ENCODE measurements at places on chromosomes 7 and 10.
A peak's percentile ranks its signal among the peaks of the same experiment; 100 is the strongest.

DNA sequence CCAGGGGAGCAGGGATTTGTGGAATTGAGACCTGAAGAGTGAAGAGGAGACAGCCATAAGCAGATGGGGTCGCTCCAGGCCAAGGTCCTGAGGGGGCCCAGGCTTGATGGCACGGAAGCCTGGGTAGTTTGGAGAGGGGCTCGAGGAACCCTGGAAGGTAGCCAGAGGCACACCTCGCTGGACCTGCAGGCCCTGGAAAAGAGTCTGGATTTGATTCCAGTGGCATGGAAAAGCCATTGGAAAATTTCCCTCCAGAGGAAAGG is 31.8 kb downstream of the CXCL12 start:
- no peak for DNase-seq

DNA sequence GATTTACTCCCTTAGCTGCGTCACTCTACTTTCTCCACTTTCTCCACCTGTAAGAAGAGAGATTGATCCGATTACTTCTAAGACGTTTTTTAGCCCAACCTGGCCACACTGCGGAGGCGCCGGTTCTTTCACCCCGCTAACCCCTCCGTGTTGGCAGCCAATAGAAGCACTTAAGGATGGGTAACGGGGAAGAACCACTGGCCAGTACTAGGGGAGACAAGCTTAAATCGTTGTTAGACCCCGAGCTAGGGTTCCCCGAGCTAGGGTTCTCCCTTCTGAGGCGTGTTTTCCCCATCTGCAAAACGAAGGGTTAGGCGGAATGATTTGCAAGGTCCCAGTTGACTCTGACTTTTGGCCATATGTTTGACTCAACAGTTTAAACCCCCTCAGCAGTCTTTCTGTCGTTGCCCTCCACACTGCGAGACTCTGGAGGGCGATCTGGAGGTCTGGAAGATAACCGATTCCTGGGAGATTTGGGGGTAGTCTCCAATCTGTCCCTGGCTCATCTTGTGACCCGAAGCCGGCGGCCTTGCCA is 644 bp downstream of the UMAD1 start:
- no peak for DNase-seq

GRCh38 chr10:88293073-88293472 is 290.0 kb downstream of the RNLS start:
- DNase-seq = no peak

DNA sequence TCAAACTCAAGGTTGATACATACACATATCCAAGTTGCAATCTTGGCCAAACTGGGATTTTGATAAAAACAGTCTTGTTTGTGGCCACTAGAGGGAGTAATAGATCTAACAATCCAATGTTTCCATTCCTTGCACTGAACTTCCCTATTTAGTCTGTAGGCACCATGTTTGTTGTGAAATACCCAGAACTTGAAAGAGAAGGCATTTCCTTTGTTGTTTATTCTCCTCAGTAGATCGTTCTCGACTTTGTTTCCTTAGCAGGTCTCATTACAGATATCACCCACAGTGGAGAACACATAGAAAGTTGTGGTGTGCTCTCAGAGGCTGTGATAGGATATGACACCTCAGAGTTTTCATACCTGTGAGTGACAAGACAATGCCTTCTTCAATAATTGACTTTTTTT is 70.3 kb upstream of the MXI1 start:
- DNase-seq = peak; percentile 43

DNA sequence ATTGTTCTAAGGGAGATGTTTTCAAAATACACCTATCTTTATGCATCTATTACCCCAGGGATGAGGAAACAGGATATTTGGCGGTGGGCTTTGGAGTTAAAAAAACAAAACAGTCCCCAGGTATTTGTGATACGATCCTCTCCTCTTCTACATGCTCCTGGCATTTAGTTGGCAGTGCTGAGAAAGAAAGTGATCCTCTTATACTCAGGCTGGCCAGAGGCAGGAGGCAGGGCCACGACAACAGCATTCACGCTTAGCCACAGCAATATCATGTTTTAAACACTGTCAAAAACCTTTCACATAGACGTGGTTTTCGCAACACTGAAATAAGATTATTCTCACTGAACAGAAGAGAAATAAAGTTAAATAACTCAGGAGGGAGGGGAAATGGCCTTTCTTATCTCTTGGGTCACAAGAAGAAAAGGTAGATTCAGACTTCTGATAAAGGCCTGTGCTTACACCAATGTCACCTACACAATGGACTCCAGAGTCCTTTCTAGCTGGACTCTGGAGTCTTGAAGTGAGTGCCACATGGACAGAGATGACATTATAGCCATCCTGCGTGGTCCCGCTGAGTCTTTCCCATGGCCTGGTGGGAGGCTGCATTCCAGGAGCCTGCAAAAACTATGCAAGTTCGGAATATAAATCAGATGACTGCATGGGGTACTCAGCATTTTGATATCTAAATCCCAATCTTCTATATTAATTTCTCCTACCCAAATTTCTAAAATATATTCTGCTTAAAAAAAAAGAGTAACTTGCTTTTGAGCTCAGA is 88.7 kb downstream of the PIP4K2A start:
- no peak for DNase-seq

- DNase-seq = no peak
Observed at GRCh38 chr7:154832557-154833138, 170.3 kb downstream of the PAXIP1 start.

- DNase-seq = no peak
Observed at GRCh38 chr10:52032681-52033629, 281.1 kb upstream of the DKK1 start.

GRCh38 chr10:30284865-30285594 is 64.0 kb downstream of the MTPAP start:
- peak; percentile 35 for DNase-seq

GRCh38 chr10:12712293-12712983 is 289.1 kb downstream of the CCDC3 start:
- DNase-seq = no peak

- DNase-seq = no peak
Observed at GRCh38 chr10:18136073-18136791, 4.0 kb upstream of the CACNB2 start.

GRCh38 chr10:109624939-109625338 is 298.4 kb downstream of the XPNPEP1 start:
- DNase-seq = no peak

DNA sequence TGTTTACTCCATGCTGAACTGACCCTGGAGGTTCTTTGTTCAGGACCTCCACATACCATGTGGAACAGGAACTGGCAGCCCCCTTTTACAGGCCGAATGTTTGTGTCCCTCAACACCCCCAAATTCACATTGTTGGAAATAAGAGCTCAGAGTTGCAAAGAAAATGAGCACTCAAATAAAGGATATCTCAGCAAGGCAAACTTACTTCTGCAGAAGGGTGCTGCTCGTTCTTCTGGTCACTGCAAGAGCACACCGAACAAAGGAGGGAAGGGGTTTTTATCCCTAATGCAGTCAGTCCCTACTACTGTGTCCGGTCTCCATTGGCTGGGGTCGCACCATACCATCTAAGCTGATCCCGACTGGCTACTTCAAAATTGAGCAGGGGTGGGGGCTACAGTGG is 68.1 kb downstream of the PYROXD2 start:
- no peak for DNase-seq

DNA sequence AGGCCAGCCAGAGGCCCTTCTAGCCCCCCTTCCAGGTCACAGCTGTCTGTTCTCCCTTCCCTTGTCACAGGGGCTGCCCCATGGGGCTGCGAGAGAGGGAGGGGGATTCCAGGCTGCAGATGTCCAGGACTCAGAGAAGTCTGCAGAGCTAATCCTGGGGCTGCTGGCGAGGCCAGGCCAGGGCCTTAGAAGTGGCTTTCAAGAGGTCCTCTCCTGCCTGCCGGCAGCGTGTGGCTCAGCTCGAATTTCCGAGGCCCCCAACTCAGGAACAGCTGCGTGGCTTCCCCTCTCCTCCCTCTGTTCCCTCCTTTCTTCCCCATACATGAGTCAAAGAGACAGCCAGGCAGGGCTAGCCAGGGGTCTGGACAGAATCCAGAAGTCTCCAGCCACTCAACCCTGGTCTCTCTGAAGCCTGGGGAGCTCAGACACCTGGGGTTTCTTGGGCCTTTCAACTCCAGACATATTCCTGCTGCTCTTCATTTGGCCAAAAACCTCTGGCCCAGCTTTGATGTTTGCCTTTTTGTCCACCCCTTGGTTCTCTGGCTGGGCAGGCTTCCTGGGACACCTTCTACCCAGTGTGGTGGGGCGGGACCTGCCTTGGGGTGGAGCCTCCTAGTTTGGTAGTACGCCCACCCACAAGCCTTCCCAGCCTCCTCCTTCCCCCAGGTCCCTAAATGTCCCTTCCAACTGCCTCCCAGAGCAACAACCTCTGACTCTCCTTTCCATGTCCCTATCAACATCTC is 21.8 kb upstream of the EIF5AL1 start:
- no peak for DNase-seq

GRCh38 chr7:26199301-26200037 is 1.1 kb downstream of the HNRNPA2B1 start:
- DNase-seq = peak; percentile 58

DNA sequence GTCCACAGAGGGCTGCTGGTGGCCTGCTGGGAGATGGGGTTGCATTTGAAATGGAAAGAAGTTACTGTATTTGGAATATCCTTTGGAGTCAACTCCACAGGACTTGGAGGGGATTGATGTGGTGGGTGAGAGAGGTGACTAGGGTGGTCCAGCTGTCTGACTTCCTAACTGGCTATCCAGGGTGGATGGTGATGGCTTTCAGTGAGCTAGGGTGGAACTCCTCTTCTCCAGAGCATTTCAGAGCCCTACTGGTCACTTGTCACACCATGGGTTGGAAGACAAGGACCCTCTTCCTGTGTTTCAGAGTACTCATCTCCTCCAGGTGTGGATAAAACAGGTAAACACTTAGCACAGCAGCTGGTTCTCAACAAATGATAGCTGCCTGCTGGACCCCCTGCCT is 3.3 kb upstream of the ADAMTS14 start:
- no peak for DNase-seq

DNA sequence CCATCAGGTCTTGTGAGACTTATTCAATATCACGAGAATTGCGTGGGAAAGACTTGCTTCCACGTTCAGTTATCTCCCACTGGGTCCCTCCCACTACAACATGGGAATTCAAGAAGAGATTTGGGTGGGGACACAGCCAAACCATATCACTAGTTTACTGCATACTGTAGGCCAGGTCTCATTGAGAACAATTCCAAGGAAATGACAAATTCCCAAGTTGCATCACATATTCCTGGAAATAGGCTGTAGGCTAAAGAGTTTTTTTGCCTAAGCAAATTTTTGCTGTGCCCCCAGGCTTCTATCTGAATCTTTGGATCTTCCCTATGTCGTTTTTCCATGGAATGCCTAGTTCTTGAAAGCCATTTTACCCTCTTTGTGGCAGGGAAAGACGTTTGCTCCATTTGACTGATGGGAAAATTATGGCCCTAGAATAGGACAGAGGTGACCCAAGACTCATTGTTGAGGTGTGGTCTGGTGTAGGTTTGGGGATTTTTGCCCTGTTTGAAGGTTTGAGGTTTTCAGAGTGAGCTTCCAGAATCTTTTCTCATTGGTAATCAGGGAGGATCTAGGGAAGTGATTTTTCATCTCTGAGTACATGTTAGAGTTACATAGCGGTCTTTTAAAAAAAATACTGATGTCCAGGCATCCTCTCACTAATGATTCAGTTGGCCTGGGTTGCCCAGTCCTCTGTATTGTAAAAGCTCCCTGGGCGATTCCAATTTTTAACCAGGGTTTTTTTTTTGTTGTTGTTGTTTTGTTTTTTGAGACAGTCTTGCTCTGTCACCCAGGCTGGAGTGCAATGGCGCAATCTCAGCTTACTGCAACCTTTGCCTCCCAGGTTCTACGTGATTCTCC is 44.4 kb downstream of the TACR2 start:
- no peak for DNase-seq

GRCh38 chr7:47128700-47129099 is 453.2 kb downstream of the TNS3 start:
- no peak for DNase-seq

DNA sequence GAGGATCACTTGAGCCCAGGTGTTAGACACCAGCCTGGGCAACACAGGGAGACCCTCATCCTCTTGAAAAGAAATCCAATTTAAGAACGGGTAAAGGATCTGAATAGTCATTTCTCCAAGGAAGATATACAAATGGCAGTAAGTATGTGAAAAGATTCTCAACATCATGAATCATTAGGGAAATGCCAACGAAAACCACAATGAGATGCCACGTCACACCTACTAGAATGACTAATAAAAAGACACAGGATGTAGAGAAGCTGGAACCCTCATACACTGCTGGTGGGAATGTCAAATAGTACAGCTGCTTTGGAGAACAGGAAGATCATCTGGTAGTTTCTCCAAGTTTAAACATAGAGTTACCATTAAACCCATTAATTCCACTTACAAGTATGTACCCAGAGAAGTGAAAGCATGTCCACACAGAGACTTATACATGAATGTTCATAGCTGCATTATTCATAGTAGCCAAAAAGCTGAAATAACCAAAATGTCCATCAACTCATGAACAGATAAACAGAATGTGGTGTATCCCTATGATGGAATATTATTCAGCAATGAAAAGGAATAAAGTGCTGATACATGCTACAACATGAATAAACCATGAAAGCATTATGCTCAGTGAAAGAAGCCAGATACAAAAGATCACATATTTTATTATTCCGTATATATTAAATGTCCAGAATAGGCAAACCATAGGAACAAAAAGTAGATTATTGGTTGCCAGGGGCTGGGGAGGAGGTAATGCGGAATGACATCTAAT is 13.1 kb upstream of the ZMIZ2 start:
- peak; percentile 66 for DNase-seq

- DNase-seq = peak; percentile 75
Observed at GRCh38 chr7:94510582-94511496, 1.2 kb downstream of the CASD1 start.

DNA sequence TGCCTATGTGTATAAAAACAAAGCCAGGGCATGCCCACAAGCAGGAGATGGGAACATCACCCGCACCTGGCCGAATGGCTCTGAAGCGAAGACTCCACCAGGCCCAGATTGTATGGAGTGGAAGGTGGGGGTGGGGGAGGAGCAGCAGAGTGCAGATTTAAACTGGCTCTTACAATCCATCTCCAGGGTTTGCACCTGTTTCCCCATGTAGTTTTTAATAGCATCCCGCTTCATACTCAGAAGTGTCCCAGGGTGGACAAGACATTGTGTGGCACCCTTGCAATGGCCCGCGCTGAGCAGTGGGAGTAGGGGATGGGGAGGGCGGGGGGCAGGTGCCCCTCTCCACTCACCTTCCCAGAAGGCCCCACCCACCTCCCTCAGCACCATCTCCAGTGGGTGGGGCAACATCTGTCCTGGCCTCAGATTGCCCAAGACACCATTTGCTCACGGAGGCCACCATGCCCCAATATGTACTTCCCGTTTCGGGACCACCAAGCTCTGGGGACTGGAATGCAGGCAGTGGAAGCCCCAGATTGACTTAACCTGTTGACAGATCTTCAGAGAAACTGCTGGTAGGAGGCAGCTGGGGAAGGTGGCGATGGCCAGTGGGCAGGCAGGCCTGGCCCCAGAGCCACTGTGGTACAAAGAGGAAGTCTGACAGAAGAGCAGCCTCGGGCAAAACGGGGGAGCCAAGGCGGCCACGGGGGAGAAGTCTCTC is 23.0 kb downstream of the VSIR start:
- no peak for DNase-seq

DNA sequence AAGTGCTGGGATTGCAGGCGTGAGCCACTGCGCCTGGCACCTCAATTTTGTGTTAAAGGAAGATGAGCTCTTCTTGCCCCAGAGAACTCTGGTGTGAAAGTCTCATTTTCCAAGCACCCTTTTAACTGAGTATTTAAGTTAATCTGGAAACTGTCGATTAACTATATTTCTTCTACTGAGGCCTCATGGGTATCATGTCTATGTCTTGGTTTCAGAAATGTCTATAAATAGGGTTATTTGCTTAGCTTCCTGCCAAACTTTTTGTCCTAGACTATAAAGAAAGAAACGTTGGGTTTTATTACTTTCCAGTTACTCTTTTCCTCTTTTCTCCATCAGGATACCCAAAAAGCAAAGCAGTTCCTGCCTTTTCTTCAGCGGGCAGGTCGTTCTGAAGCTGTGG is 102.4 kb downstream of the LRRC4 start:
- no peak for DNase-seq

Measured in urothelium cell line (cell line).